ENCODE measurements at places on chromosomes 4 and X.

DNA sequence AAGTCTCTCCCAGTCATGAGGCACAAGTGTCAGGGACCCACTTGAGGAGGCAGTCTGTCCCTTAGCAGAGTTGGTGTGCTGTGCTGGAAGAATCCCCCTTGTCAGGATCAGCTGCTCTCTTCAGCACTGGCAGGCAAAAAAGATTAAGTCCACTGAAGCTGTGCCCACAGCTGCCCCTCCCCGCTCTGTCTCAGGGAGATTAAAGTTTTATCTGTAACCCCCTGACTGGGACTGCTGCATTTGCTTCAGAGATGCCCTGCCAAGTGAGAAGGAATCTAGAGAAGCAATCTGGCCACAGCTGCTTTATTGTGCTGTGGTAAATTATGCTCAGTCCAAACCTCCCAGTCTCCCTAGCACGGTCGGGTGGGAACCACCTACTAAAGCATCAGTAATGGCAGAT, 37.4 kb upstream of the HEPH start:
- DNase-seq: no peak

DNA sequence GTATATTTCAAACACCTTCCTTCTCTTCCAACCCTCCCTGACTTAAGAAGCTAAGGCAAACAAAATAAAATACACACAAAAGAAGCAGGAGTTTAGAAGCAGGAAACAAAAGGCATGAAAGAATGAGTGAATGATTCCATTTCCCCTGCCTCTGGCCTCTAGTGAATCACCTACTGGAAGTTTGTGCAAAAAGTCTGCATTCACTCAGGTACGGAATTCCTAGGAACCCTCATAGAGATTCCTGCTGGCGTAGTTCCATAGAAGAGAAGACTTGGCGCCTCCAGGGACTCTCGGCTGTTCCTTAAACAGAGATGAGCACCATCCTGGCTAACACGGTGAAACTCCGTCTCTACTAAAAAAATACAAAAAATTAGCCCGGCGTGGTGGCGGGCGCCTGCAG, 125.9 kb upstream of the TBL1X start:
- DNase-seq: no peak

DNA sequence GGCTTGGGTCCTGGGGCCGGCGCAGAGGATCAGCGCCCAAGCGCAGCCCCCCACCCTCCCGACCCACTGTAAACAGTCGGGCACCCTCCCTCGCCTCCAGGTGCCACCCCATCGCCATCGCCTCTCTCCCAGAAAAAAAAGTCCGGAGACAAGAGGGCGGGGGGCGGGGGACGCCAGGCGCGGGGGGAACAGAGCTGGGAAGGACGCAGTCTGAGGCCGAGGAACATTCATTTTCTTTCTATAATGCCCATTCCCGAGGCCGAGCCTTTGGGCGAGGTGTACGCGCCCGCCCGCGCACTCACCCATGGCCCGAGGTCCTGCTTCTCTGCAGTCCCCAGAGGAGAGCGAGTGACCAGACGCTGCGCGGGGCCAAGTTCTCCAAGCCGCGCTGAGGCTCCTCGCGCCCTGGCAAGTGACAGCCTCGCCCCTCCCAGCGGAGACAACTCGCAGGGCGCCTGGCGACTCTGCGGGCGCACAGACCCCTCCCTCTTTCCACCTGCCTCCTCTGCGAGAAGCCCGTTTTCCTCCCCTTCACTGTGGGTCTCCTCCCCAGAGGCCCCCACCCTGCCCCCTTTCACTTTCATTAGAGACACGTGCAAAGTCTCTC, 63.5 kb upstream of the WDR17 start:
- no peak for DNase-seq

DNA sequence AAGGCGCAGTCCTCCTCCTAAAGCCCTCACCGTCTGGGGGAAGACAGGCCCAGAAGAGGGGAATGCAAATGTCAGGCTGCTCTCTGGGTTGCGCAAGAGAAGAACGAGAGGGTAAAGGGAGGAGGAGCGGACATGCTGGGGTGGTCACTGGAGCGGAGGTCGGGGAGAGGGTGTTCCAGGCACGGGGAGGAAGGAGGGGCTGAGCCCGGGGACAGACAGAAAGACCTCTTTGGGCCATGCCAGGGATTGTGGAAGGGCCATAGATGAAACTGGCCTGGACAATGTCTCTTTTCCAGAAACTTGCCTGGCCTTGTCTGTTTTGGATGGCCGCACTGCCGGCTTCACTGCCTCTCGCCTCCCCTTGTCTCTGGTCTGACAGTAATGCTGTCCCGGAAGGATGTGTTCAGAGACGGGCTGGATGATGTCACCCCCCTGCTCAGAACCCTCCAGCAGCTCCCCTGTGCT, 121.0 kb downstream of the SORCS2 start:
- DNase-seq: no peak

GRCh38 chrX:57044245-57044644, 48.9 kb upstream of the SPIN3 start:
- no peak for DNase-seq

DNA sequence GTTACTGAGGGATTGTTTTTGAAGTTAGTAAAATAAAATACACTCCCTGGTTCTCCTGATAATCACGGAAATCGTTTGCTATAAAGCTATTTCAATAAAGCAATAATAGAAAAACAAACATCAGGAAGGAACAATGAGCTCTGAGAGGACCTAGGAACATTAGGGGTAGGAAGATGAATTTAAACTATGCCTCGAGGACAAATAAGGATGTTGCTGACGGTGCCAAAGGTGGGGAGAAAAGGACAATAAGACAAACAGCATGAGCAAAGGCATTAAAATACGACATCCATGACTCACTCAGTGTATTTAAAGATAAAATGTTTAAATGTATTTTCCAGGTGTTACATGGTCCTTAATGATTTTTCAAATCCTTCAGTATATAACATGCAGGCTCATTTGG, 110.3 kb downstream of the MTNR1A start:
- DNase-seq: no peak

- DNase-seq: no peak
Measured at GRCh38 chr4:163622379-163623035, 128.0 kb downstream of the TMA16 start.

DNA sequence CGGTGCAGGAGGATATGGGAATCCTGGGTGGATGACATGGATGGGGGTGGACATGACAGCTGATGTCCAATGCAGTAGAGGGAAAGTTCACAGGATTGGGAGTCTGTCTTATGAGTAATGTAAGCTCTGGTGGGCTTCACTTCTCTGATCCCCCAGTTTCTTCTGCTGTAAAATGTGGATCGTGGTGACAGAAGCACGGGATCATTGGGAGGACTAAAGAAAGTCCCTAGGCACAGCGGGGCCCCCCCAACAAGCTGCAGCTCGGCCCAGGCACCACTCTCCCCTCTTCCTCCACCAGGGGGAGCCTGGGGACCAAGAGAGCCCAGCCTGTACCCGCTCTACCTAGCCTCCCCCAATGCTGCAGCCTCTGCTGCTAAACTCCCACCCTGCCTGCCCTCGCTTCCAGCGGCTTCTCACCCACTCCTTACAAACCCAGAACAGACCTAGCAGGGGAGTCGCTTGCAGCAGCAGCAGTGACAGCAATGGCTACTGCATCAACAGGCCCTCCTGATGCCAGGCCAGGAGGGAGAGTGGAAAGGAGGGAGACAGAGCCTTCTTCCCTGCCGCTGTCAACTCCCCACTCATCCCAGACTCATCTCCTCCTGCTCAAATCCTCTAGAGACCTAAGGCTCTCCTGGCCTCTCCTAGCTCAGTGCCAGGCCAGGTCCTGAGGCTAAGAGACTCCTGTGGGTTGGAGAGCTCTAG, 36.1 kb upstream of the IQSEC2 start:
- peak; percentile 49 for DNase-seq

DNA sequence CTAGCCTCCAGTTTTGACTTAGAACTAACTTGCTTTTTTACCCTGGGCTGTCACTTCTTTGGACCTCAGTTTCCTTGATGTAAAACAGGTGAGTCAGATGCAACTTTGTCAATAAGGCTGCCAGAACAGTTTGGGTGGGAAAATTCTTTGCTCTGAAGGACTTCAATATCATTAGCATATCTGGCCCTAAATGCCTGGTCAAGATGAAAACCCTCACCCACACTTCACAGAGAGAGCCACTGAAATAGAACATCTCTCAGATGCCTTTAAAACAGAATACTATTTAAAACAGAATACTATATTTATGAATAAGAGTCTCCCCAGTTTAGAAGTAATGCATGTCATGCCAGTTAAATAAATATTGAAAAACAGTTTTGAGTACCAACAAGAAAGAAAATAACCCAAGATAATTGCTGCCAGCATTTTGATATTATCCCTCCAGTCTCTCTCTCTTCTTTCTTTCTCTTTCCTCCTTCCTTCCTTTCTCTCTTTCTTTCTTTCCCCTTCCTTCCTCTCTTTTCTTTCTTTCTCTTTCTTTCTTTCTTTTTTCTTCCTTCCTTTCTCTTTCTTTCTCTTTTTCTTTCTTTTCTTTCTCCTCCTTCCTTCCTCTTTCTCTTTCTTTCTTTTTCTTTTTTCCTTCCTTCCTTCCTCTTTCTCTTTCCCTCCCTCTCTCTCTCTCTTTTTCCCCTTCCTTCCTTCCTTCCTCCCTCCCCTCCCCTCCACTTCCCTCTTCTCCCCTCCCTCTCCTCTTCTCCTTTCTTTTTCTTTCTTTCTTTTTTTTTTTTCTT, 32.8 kb upstream of the SHISA3 start:
- no peak for DNase-seq

GRCh38 chr4:184364100-184364921, 110.0 kb downstream of the IRF2 start:
- no peak for DNase-seq

GRCh38 chrX:151984328-151984727, 9.9 kb upstream of the GABRE start:
- DNase-seq: no peak

DNA sequence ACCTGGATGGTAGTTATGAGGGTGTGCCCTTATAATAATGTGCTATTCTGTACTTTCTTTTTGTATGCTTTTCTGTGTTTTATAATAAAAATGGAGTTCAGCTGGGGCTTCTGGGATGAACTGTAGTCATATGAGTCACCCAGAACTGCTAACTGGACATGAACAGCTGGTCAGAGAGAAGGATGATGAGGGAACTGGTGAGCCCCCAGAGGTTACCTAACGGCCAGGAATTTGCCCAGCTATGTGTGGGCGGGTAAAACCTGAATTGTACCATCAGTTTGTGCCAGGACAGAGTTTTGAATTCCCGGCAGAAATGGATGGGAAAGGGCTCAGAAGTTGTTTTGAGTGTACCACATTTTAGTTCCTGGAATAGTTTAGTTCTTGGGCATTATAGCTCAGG, 138.0 kb upstream of the USP9X start:
- no peak for DNase-seq

GRCh38 chrX:19990151-19990555, 708 bp downstream of the BCLAF3 start:
- no peak for DNase-seq

DNA sequence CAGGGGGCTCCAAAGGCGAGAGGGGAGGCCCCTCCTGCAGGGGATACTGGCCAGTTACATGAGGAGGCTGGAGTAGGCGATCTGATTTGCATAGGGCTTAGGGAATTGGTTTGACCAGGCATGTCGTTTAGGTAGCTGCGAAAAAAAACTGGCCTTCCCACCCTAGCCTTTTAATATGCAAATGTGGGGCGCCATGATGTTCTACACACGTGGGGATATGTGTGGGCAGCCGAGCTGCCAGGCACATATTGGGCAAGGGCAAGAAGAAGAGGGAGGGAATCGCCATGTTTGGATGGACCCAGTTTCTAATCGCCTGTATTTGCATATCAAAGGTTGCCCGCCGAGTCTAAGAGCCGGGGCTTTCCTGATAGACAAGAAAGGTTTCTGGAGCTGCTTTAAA, 121.3 kb downstream of the PRKX start:
- DNase-seq: no peak

GRCh38 chr4:107058828-107059227, 22.7 kb upstream of the DKK2 start:
- DNase-seq: no peak

DNA sequence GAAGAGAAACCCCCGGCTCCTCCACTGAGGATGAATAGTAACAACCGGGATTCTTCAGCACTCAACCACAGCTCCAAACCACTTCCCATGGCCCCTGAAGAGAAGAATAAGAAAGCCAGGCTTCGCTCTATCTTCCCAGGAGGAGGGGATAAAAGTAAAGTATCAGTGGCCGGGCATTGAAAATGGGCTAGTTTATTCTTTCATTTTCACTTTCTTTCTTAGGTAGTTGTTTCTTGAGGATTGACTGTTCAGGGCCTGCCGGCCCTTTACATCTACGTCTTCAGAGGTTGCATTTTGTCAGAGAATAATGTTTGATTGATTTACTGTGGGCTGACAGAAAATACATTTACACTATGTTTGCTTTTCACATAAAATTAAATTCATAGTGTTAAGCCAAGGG, 27.1 kb downstream of the PAK3 start:
- DNase-seq: no peak

GRCh38 chr4:24589448-24589847, 5.1 kb upstream of the DHX15 start:
- DNase-seq: no peak

DNA sequence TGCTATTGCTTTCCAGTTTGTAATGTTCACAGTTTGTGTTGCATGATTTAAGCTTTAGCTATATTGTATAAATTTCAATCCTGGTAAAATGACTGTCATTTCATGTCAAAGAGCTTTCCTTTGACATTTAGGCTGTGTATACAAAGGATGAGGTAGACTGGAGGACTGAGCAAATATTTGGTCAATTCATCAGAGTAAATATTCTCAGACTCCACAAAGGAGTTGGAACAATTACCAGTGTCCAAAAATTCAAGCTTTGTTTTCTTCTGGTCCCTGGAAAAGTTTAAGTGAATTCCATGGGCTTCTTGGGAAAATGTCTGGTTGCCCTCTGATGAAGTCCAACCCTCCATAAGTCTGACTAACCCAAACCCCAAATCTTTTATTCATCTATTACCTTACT, 682.4 kb downstream of the DACH2 start:
- no peak for DNase-seq

DNA sequence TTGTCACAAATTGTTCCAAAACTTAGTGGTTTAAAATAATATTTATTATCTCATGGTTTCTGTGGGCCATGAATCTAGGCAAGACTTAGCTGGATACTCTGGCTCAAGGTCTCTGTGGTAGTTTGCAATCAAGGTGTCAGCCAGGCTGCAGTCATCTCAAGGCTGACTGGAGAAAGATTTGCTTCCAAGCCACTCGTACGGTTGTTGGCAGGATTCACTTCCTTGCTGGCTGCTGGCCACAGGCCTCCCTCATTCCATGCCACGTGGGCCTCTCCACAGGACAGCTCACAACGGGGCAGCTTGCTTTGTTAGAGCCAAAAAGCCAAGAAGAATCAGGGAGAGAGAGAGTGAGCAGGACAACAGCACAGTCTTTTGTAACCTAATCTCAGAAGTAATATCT, 101.4 kb downstream of the WWC2 start:
- DNase-seq: no peak
